Diencephalon (tissue), 1 donor: ENCODE measurements at places on chromosomes 6 and 20. TPM values are rescaled to one million over a fixed set of nuclear protein-coding genes. Genes with fewer than 3 reads are reported as not detected.

FOXQ1 gene
- total RNA-seq, result 2.8 TPM

MEI4 gene
- 2.1 TPM for total RNA-seq

CNKSR3 gene
- total RNA-seq, result 4.2 TPM

GCNT2 gene
- 21.7 TPM for total RNA-seq

SASH1 gene
- total RNA-seq, result 49.1 TPM

KIF13A gene
- 35.5 TPM for total RNA-seq

C6orf58 gene
- 1.2 TPM for total RNA-seq

PLCB1 gene
- 85.8 TPM for total RNA-seq

PPT2 gene
- 15.0 TPM for total RNA-seq

PXDC1 gene
- 11.1 TPM for total RNA-seq

PSMG4 gene
- total RNA-seq, result 28.4 TPM

PBOV1 gene
- not detected for total RNA-seq

TNF gene
- total RNA-seq, result 0.23 TPM
